NCI-H446 treated with DMSO at 0.1 percent for 48 hours (cell line): ENCODE measurements at places on chromosomes 12 and 14.

GRCh38 chr14:99602054-99602787 lies 1.8 kb downstream of the CCDC85C start:
- DNase-seq: no peak

DNA sequence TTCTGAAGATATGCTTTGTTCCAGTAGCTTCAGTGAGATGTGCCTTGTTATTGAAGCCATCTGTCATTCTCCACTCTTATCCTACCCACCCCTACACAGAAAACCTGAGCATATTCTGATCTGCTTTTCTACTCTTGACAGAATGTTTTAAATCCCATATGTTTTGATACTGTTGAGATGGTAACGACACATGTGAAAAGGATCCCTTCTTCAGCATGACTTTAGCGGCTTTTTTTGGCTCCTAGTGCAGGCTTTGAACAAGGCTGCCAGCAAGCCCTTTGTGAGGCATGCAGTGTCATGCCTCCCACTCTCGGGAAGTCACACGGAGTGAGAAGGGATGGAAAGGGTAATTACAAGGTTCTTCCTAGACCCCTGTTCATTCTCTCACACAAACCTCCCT lies 228.8 kb upstream of the RGS6 start:
- DNase-seq: peak; percentile 71

DNA sequence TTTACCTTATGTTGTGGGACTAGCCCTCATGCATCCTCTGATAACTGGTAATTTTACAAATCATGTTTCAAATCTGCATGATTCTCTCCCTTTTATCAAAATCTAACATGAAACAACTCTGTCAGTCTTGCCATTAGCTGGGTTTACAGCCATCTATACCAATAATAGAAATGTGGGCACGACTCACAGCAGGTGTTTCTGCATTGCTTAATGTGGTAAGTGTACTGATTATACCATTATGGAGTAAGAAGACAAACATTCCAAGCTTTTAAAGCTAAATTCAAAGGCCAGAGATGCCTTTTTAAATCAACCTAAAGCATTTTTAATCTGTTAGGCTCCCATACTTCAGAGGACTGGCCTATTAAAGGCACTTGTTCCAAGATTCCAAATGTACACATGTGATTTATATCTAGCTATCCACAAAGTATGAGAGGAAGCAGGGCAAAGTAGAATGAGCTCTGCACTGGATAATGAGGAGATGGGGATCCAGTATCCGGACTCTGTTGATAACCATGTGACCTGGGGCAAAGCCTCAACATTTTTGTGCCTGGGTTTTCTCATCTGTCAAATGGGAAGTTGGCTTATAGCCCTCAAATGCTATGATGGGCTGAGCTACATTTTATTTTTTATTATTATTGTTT lies 52.3 kb upstream of the FUT8 start:
- DNase-seq: no peak

- peak; percentile 44 for DNase-seq
Observed at GRCh38 chr12:75048767-75049166, 160.9 kb downstream of the KCNC2 start.

DNA sequence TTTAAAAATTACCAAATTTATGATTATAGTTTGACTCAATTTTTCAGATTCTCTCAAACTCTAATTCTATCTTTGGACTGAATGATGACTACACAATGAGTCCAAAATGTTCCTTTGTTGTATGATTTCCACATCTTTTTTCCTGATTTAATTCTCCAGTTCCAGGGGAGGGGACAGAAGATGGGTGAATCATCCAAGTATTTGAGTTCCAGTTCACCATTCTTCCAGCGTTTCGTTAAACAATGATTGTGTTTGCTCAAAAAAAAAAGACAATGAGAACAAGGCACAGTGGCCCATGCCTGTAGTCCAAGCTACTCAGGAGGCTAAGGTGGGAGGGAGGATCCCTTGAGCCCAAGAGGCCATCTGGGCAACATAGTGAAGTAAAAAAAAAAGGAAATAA lies 23.8 kb downstream of the BAZ1A start:
- DNase-seq: no peak

DNA sequence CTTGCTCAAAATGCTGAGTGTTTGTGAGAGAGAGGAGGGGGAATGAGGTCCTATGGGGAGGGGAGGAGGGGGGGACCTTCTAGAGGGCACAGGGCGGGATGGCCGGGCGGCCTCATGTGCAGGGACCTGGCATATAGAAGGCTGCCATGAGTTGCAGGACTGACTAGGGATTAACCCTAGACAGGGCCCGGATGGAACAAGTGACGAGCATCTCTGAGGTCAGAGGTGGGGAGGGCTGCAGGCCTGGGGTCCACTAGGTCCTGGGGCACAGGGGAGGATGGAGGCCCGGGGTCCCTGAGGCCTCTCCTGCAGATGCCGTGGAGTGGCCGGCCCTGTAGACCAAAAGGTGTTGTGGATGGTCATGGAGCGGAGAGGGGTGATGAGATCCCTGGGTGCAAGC lies 104.0 kb upstream of the EIF5 start:
- no peak for DNase-seq

GRCh38 chr12:77980782-77981181 lies 150.1 kb downstream of the NAV3 start:
- DNase-seq: no peak

DNA sequence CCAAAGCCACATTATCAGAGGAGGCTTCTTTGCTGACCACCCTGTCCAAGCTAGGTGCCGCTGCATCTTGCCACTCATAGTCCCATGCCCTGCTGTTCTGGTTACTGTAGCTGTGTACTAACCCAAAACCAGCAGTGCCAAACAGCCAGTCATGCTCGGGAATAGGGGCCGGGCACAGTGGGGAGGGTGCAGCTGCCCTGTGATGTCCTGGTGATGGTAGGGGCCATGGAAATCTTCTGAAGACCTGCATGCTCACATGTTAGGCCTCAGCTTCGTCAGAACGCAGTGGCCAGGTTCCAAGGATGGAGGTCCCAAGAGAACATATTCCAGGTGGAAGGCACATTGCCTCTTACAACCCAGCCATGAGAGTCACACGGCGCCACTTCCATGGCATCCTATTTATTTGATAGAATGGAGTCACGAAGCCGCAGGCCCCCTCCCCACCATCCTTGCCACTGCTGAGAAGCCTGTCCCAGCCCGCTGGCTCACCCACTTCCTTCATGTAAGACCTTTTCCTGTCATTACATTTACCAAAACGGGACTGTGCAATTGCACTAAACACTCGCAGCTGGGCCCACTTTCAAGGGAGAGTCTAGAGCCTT lies 48.5 kb downstream of the FAM222A start:
- no peak for DNase-seq
